Endodermal cell (in vitro differentiated cells): ENCODE measurements at places on chromosomes 1 and 21. TPM values are rescaled to one million over a fixed set of nuclear protein-coding genes. Genes with fewer than 3 reads are reported as not detected.

DNA sequence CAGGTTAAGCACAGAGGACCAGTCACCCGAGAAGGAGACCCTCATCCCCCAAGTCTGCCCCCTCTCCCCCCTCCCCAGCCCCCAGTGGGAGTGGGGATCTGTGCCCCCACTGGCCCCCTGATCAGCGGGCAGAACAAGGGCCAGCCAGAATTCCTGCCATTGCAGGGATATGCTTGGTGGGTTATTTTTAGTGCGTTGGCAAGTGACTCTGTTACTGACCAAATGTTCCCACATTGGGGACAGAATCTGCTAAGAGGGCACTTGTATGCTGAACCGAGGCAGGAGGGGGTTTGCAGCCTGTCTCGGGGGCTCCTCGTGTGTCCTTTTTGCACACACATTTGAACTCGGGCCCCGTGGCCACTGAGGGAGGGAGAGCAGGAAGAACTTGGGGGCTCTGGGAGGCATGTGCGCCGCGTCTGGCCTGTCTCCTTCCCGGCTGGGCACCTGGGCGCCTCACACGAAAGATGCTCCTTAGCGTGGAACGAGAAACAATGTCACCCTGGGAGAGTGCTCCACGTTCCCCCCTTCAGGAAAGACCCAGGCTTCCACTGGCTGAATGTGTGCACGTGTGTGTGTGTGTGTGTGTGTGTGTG lies 66.4 kb upstream of the CASZ1 start:
- no peaks in the 10 kb centered on the region for H3K36me3 ChIP-seq
- no peak for DNase-seq
- no peak overlapping the region for H3K27ac ChIP-seq
- H3K4me3 ChIP-seq = no peak overlapping the region
- no peaks in the 10 kb centered on the region for H3K4me1 ChIP-seq

- peaks cover 20% of the 10 kb centered on the region for H3K27me3 ChIP-seq
- H3K36me3 ChIP-seq = no peaks in the 10 kb centered on the region
- DNase-seq = no peak
- no peak overlapping the region for H3K4me3 ChIP-seq
- no peaks in the 10 kb centered on the region for H3K4me1 ChIP-seq
These were observed 97.8 kb upstream of the ZC3H11B start for GRCh38 chr1:219710529-219711194.

DNA sequence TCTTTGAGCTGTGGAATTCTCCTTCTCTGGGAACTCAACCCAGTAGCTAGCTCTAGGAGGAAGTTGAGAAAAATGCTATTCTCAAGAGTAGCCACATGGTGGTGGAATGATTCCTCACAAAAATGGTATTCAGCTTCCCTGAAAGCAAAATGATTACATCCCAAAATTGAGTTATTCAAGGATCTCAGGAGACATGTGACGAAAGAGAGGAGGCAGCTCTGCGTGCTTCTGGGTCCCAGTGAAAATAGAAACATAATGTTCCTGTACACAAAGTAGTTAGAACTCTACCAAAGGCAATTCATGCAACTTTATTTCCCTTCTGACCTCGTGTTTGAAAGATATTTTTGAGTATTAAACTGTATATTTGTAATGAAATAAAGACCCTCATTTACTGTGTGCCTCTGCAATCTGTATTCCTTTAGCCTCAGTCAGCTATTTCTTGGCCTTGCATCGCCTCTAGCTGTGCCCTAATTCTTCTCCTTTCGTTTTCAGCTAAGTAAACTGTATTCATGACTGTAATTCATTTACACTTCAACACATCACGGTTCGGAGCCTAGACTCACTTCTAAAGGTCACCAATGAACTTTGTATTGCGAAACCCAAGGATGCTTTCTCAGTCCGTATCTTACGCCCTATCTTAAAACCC lies 167.3 kb downstream of the FASLG start:
- no peaks in the 10 kb centered on the region for H3K4me1 ChIP-seq
- H3K27me3 ChIP-seq = no peaks in the 10 kb centered on the region
- no peak overlapping the region for H3K4me3 ChIP-seq
- H3K27ac ChIP-seq = no peak overlapping the region

DNA sequence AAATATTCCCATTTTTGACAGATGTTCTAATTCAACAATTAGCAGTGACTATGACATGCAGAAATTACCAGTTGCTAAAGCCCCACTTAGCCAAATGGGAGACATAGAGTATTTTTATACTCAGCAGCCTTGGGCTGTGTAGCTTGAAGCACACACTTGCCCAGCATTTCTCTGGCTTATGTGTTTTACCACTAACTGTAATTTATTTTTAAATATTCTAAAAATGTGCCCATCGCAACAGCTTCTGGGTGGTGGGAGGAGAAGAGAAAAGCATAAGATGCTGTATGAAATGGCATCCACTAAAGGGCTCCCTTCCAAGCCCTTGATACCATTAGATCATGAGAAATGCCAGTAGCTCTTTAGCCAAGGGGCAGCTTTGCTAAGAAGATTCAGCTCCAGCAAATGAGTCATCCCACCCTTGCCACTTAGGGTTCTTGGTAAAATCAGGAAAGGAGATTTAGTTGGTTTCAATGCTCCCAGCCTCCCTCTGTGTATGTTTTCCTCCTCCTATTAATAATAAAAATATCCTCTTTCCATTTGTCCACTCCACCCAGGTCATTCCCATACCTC lies 462.7 kb upstream of the DEPDC1 start:
- no peaks in the 10 kb centered on the region for H3K4me1 ChIP-seq
- no peaks in the 10 kb centered on the region for H3K27me3 ChIP-seq
- no peak overlapping the region for H3K27ac ChIP-seq
- H3K4me3 ChIP-seq = no peak overlapping the region

The CFHR1 gene
- total RNA-seq = not detected in 2 replicates
